ENCODE measurements at places on chromosomes 5 and 9. TPM values are rescaled to one million over a fixed set of nuclear protein-coding genes. Genes with fewer than 3 reads are reported as not detected.

The RNF183 gene
- total RNA-seq: not detected

The LECT2 gene
- total RNA-seq: not detected

The ADAMTSL1 gene
- 123 TPM for total RNA-seq

The PCDHB10 gene
- total RNA-seq: 0.81 TPM

The LMBRD2 gene
- total RNA-seq: 13.7 TPM

The PTGES gene
- 29.9 TPM for total RNA-seq

The SPINK4 gene
- total RNA-seq: not detected

The AHRR gene
- total RNA-seq: 160 TPM

The PCDHGA1 gene
- 1.1 TPM for total RNA-seq

The PCDHA2 gene
- total RNA-seq: 0.16 TPM

The RABEPK gene
- 28.4 TPM for total RNA-seq

The BHMT gene
- total RNA-seq: not detected

The EQTN gene
- total RNA-seq: not detected

The SV2C gene
- not detected for total RNA-seq

The FIBCD1 gene
- 5.6 TPM for total RNA-seq

The NREP gene
- total RNA-seq: 104 TPM

The SPINK13 gene
- not detected for total RNA-seq

The C9orf153 gene
- total RNA-seq: 0.24 TPM

The BRINP1 gene
- 1.9 TPM for total RNA-seq

The SHISAL2B gene
- not detected for total RNA-seq

The GFI1B gene
- total RNA-seq: not detected

The SLC6A7 gene
- total RNA-seq: 0.16 TPM

The IL33 gene
- not detected for total RNA-seq

The SMC2 gene
- 6.3 TPM for total RNA-seq

The GPR21 gene
- total RNA-seq: 1.1 TPM

The SPINK5 gene
- not detected for total RNA-seq

The IL4 gene
- total RNA-seq: not detected

The PLAC8L1 gene
- not detected for total RNA-seq

Data from hair follicle dermal papilla cell (primary cell).